Type B pancreatic cell (in vitro differentiated cells): ENCODE measurements at places on chromosomes 7 and 10. TPM values are rescaled to one million over a fixed set of nuclear protein-coding genes. Genes with fewer than 3 reads are reported as not detected.
A peak's percentile ranks its signal among the peaks of the same experiment; 100 is the strongest.

FKBP6 gene
- not detected in 2 replicates for total RNA-seq

EN2 gene
- total RNA-seq, result 0.07 and 0.94 TPM in 2 replicates

CALHM1 gene
- total RNA-seq, result 0.17 TPM in 1 of 2 replicates, not detected in the other

GRCh38 chr7:30970074-30970473 lies 6.3 kb downstream of the GHRHR start:
- H3K4me1 ChIP-seq, result no peaks in the 10 kb centered on the region
- no peaks in the 10 kb centered on the region for H3K36me3 ChIP-seq
- peaks cover 48% of the 10 kb centered on the region for H3K27me3 ChIP-seq
- H3K27ac ChIP-seq, result no peak overlapping the region
- no peak overlapping the region for H3K4me3 ChIP-seq

ACSM6 gene
- total RNA-seq, result not detected in 2 replicates

DNA sequence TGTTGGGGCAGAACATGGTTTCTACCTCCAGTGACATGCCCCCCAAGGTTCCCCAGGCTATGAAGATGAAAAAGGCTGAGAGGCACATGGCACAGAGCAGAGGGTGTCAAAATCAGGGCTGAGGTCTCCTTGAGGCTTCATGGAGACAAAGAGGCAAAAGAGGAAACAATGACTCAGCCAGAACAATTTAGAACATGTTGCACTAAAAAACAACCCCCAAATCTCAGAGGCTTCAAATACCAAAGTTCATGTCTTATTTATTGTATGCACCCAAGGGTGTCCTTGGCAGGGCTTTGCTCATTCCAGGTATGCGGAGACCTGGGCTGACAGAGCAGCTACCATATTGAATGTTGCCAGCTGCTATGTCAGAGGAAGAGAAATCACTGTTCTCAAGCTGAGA lies 964.1 kb downstream of the GRID1 start:
- DNase-seq, result no peak
- H3K4me1 ChIP-seq, result no peaks in the 10 kb centered on the region
- no peaks in the 10 kb centered on the region for H3K27me3 ChIP-seq
- H3K36me3 ChIP-seq, result no peaks in the 10 kb centered on the region
- no peak overlapping the region for H3K4me3 ChIP-seq
- no peak overlapping the region for H3K27ac ChIP-seq

DNA sequence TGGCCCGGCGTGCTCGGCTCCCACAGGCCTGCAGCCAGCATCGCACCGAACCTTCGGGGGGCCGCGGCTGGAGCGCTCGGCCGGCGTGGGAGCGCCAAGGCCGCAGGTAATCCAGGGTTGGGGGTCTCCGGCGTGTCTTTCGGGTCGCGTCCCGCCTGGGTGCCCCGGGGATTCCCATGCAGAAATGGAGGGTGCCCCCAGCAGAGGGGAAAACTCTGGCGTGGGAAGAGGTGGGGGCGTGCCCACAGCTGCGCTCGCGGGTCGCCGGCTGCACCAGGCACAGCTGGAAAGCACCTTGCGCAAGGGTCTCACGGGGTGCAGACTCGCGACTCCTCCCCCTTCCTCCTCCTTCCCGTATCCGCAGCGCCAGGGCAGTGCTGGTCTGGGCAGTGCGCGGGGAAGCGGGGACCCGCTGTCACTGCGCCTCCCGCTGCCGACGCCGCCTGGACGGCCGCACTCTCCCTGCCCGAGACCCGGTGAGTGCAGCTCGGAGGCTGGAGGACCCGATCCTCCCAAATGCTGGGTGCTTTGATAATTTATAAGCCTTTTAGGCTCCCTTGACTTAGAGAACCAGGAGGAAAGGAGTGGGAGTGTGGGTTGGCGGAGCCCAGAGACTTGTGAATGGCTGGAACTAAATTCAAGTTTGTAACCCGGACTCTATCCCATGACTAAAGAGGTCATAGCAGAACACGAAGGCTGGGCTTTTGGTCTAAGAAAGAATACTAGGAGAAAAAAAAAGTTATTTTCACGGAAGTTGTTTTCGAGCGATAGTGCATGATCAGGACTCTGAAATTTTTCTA lies 489 bp downstream of the MAP3K8 start:
- H3K27ac ChIP-seq, result peak overlapping the region; percentile 100
- peaks cover 53% of the 10 kb centered on the region for H3K4me1 ChIP-seq
- H3K4me3 ChIP-seq, result peak overlapping the region; percentile 93
- H3K36me3 ChIP-seq, result peaks cover 3% of the 10 kb centered on the region
- DNase-seq, result peak; percentile 77

SUN3 gene
- total RNA-seq, result not detected in 2 replicates

GRCh38 chr7:129228633-129229032 lies 3.8 kb downstream of the AHCYL2 start:
- no peak overlapping the region for H3K4me3 ChIP-seq
- H3K27me3 ChIP-seq, result no peaks in the 10 kb centered on the region
- H3K27ac ChIP-seq, result peak overlapping the region; percentile 36
- H3K4me1 ChIP-seq, result peaks cover 39% of the 10 kb centered on the region

DNA sequence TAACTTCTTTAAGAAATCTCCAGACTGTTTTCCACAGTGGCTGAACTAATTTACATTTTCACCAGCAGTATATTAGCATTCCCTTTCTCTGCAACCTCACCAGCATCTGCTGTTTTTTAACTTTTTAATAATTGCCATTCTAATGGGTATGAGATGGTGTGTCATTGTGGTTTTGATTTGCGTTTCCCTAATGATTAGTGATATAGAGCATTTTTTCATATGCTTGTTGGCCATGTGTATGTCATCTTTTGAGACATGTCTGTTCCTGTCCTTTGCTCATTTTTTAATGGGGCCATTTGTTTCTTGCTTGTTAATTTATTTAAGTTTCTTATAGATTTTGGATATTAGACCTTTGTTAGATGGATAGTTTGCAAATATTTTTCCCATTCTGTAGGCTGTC lies 68.8 kb downstream of the SLC39A12 start:
- no peaks in the 10 kb centered on the region for H3K36me3 ChIP-seq
- no peak for DNase-seq
- no peaks in the 10 kb centered on the region for H3K27me3 ChIP-seq
- no peak overlapping the region for H3K4me3 ChIP-seq
